GM18507 (cell line): ENCODE measurements at places on chromosomes 11 and 22.

DNA sequence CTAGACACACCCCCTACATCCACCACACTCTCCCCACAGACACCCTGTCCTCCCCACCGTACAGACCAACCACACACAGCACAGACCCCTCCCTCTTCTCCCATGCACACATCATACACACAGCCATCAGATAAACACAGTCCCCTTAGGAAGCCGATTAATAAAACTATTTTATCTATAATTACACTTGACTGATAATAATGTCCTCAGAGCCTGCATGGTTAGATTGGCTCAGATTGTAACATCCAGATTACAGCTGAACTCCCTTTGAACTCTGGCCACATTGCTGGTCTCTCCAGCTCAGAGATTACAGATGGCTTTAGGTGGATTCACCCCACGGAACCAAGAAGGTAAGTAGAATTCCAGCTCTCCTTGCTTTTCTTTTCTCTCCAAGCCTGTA, 9.5 kb upstream of the ELF5 start:
- DNase-seq, result no peak

GRCh38 chr11:6350043-6350442, 29.7 kb upstream of the CAVIN3 start:
- DNase-seq, result no peak

GRCh38 chr22:32270641-32271369, 15.7 kb upstream of the SLC5A4 start:
- no peak for DNase-seq

- DNase-seq, result no peak
Measured at GRCh38 chr22:42500836-42501179, 18.8 kb downstream of the RRP7A start.

- DNase-seq, result no peak
Measured at GRCh38 chr11:72347691-72348090, 86.6 kb downstream of the CLPB start.

- no peak for DNase-seq
Measured at GRCh38 chr11:69557266-69557665, 75.8 kb downstream of the LINC01488 start.

DNA sequence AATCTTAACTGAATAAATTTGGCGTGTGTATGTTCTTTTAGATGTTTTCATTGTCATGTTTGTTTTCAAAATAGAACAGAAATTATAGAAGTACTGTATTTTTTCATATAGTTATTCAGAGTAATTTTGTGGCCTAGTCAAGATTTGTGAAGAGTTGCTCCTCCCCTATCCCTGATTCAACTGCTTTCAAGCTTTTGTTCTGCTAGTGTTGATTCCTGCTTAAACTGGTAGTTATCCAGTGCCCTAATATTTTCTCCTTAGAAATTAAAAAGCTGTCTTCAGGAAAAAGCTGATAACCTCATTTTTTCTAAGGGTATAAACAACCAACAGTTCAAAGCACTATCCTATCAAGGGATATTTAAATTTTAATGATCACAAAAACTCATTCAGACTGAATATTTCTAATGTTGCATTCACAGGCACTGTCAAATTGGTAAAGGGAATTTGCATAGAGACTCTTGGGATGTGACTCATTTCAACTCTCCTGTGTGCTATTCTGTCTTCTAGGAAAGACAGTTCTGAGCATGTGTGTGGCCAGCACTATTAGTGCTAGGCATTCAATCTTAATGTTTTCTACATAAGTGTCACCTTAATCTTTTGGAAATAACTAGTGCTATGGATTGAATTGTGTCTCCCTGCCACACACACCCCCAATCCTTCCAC, 1776.0 kb downstream of the LRRC4C start:
- no peak for DNase-seq

GRCh38 chr11:100778166-100778785, 91.2 kb downstream of the ARHGAP42 start:
- DNase-seq, result no peak
